Fibroblast of skin of back (primary cell): ENCODE measurements at places on chromosomes 1 and 21.

GRCh38 chr21:32015461-32016139 lies 142.8 kb downstream of the HUNK start:
- no peak for DNase-seq

GRCh38 chr1:206708058-206708457 lies 23.4 kb downstream of the MAPKAPK2 start:
- no peak for DNase-seq

- no peak for DNase-seq
Observed at GRCh38 chr1:47663286-47663685, 225.4 kb downstream of the FOXD2 start.

DNA sequence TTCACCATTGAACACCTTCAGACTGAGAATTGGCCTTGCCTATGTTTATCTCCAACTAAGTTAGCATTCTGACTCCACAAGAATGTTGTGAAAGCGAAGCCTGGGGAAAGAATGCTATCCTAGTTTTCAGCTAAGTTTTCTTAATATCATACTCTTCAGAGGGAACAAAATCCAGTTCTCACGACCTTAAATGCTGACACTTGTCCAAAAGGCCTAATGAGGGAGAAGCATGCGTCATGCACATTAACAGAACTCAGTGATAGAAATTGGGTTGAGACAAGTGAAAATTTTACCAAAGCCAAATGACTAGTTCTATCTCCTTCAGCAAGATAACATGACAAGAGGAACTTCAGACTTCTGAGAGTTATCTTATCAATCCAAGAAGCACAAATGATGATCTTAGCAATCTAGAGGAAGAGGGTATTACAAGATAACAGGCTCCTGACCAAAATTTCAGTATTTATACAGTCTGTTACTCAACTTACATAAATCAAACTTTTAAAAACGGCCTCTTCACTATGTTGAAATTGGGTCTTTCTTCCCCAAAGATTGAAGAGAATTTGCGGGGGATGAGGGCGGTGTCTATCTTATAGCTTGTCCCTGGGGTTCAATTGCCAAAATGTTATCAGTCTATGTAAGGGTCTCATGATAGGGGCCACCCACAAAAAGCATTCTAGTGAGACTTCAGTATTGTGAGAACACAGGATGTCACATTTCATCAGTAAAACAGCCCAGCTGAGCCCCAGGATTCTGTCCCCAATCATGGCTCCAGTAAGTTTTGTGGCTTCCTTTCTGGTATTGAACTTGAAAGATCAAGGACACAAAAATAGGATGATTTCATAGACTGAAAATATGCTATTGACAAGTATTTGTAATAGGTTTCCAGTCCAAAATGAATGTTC lies 26.5 kb upstream of the SLC45A3 start:
- no peak for DNase-seq
